ENCODE measurements at places on chromosomes 16 and 17.

DNA sequence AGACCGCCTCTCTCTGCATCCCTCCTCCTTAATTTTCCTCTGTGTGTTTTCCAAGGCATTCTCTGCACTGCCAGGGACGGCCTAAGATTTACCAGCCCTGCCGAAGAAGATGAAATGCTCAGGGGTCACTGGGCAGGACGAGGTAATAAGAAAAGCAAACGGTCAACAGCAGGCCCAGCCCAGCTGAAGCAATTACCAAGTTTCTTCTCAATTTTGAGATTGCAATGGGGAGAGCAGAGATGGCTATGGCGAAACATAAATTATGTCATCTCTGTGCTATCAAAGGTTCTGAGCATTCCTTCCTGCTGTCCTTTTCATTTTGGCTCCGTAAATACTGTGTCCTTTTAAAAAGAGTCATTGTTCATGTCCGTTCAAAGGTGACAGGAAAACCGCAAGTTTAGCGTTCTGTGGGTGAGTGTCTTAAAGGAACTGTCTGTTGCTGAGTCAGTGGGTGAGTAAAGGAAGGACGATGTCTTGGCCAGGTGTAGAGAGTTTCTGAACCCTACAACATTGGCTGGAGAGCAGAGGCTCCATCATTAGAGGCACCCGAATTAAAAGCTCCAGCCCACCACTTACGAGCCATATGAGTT is 753.9 kb upstream of the EEF2KMT start:
- no peak for DNase-seq

DNA sequence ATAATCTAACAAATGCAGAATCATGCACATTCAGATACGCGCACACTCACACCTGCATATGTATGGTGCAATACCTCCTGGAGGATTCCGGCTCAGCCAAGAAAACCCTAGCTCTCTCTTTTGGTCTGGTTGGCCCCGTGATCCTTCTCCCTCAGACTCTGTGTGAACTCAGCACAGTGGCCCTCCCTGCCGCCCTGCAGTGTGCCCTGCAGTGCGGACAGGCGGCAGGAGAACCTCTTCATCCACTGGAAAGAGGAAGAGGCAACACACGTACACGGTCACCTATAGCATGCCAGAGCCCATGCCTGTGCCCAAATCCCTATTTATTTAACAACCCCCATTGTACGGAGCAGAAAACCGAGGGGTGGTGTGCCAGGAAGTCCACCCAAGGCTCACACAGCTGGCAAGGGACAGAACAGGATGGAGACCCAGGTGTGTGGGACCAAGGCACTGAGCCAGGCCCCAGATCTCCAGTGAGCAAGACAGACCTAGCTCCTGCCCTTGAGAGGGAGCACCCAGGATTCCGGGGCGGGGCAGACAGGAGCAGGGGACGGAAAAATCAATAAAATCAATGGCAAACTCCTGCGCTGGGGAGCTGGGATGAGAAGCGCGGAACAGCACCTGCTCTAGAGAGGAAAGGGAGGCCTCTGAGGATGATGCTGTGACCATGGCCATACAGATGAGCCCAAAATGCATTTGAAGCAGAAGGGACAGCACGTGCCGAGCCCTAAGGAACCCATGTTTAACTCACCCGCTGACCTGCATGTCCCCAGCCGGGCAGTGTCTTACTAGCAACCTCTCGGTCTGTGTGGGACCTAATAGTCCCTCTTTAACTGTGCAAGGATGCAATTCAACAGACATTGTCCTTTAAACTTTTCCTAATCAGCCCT is 54.7 kb upstream of the CIBAR2 start:
- no peak for DNase-seq

DNA sequence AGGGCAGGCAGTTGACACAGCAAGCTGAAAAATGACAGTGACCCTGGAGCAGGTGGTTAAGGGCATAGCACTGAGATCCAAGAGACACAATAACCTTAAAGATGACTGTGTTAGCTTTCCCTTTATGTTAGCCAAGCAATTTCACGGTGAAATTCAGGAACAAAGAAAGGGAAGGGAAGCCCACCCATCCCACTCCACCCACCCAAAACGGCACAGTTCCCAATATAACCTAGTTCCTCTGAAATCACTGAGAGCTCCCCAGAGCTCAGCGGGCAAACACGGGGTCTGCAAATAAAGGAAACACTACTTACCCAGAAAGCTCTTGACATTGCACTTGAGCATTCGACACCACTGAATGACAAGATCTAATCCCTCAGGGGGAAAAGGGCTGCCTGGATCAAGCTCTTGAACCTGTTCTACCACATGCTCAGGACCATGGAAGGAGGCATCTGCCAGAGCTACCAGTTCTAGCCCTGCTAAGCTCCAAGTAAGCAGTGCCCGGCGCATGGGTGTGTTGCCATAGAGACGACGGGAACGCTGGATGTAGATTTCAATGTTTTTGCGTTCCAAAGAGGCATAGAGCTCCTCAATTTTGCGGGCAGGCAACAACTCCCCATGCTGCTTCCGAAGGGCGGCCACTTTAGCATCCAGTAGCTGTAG is 10.6 kb downstream of the BLTP2 start:
- no peak for DNase-seq

GRCh38 chr17:5971969-5972368 is 98.2 kb upstream of the WSCD1 start:
- DNase-seq, result no peak

DNA sequence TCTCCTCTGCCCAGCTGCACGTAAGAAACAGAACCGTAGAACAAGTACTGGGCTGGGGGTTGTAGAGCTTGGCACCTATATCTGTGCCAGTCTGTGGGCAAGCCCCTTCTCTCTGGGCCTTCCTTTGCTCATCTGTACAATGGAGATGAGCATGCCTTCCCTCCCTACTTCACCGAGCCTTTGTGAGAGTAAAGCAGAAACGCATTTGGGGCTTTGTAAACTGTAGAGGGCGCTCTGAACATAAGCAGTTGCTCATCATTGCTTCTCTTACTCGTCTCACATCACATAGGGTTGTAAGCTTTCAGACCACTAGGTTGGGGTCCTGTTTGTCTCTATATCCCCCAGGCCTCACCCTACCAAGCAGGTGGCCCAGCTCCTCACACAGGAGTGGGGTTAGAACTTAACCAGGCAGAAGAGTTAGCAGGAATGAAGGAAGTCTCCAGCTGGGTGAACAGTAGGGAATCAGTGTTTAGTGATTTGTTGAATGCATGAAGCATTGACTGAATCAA is 15.1 kb downstream of the SAMD14 start:
- no peak for DNase-seq

- no peak for DNase-seq
Observed at GRCh38 chr17:35433075-35433894, 985 bp upstream of the SLFN12 start.

DNA sequence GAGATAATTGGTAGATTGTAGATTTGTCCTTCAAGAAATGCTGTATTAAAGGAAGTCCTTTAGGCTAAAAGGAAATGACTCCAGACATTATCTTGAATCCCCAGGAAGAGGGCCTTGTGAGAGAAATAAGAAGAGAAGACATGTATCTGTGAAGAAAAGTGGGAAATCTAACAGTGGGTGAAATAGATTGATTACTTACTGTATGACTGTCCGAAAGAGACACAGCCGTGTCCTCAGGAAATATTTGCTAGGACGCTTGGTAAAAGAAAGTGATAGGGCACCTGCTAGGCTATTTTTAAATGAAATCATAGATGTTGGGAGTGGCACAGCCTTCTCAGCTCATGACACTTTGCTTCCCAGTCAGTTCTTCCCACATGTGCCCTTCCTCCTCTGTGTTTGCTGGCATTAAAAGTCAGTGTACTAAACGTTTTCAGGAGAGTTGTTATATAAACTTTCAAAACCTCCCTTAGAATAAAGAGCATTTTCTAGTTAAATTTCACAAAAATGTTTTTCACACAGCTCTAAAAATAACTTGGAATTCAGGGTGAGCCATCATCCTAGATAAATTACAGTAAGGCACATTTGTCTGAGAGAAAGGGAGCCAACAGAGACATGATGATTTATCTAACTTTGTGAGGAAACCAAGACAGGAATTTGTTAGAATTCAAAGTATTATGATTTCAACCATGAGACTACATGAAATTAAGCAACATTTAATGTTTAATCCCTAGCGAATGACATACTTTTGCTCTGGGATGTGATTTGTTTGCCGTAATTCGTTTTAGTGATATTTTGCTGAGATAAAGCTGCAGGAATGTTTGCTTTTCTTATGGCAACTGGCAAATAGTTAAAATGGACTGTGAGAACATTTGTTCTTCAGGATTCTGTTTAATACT is 35.0 kb downstream of the DHRS7B start:
- DNase-seq, result no peak

- peak; percentile 36 for DNase-seq
Observed at GRCh38 chr16:83992624-83993023, 24.6 kb downstream of the NECAB2 start.

DNA sequence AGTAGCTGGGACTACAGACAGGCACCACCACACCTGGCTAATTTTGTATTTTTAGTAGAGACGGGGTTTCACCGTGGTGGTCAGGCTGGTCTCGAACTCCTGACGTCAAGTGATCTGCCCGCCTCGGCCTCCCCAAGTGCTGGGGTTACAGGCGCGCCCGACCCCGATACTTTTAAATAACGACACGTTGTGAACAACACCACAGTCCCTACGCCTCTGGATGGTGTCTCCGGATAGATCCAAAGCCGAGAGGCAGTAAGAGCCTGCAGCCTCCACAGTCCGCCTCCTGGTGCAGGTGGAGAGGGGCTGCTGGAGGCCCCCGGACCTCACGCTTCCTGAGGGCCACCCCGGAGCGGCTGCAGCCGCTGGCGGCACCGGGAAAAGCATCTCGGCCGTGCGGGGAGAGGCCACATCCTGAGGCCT is 741 bp upstream of the TLCD3A start:
- no peak for DNase-seq

- no peak for DNase-seq
Observed at GRCh38 chr16:24996301-24996700, 18.9 kb downstream of the ARHGAP17 start.

DNA sequence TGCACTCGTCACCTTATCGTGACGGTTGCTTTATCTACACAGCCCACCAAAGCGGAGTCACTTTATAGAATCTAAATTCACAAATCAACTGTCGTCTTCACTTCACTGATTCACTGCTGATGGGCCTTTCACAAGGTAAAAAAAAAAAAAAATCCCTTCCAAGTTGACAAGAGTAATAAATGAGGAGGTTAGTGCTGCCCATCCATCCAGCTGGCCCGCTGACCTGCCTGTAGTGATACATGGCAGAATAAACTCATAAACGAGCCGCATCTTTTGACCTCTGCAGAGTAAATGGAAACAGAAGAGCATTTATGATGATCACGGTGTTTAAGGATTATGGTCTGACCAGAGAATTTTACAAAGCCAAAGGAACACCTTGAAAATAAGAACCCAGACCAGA is 227.3 kb upstream of the IRX5 start:
- DNase-seq, result no peak

GRCh38 chr17:82752371-82753200 is 721 bp downstream of the TBCD start:
- DNase-seq, result no peak

DNA sequence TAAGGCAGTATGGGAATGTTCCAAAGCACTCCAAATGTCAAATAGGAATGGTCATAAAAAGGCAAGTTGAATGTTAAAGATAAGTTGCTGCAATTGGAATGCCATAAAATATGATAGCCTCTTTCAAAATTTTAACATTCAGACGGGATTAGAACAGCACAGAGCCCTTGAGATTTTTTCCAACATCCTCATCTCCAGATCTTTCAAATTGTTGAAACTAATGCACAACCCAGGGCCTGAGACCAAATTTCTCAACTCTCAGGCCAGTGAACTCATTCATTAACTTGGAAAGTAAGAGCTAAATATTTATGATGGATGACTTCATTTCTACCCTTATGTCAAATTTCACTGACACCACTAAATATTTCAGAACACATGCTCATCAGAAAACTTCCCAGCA is 346.5 kb upstream of the XYLT1 start:
- no peak for DNase-seq

GRCh38 chr16:31050280-31051030 is 17.1 kb downstream of the STX4 start:
- no peak for DNase-seq

Data from amygdala (tissue), 56 donors.